ENCODE measurements at places on chromosomes 12 and 14. TPM values are rescaled to one million over a fixed set of nuclear protein-coding genes. Genes with fewer than 3 reads are reported as not detected.
A peak's percentile ranks its signal among the peaks of the same experiment; 100 is the strongest.

ZFHX2 gene
- total RNA-seq = 1.4 TPM

SOCS4 gene
- total RNA-seq = 31.6 TPM

TAS2R50 gene
- 1.1 TPM for total RNA-seq

PTHLH gene
- not detected for total RNA-seq

RPS6KL1 gene
- 3.9 TPM for total RNA-seq

ANKS1B gene
- total RNA-seq = not detected

IFNG gene
- total RNA-seq = 0.57 TPM

NELL2 gene
- 147 TPM for total RNA-seq

PFKM gene
- total RNA-seq = 23.9 TPM

- peaks cover 9% of the 10 kb centered on the region for H3K27me3 ChIP-seq
- no peak for DNase-seq
- H3K4me3 ChIP-seq = no peak overlapping the region
- no peaks in the 10 kb centered on the region for H3K4me1 ChIP-seq
- no peak overlapping the region for H3K27ac ChIP-seq
- H3K36me3 ChIP-seq = no peaks in the 10 kb centered on the region
Measured at GRCh38 chr12:64082866-64083268, 139.2 kb downstream of the KICS2 start.

DNA sequence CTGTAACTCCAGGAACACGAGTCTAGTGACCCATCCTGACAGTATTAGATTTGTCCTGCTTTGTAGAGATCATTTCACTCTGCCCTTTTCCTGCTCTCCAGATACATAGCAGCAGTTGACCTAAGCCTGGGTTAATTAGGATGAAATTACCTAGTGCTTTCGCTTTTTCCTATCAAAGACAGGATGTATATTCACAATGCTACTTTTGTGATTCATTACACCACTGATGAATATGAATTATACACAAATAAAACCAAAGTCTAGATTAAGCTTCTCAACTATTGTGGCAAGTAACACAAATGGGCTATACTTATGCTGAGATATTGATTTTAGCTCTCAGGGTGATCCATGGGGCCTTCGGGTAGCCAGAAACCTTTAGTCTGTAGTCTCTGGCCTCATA is 17.9 kb downstream of the CERS5 start:
- no peaks in the 10 kb centered on the region for H3K27me3 ChIP-seq
- DNase-seq = no peak
- peaks cover 6% of the 10 kb centered on the region for H3K4me1 ChIP-seq
- H3K27ac ChIP-seq = no peak overlapping the region
- H3K4me3 ChIP-seq = no peak overlapping the region

DNA sequence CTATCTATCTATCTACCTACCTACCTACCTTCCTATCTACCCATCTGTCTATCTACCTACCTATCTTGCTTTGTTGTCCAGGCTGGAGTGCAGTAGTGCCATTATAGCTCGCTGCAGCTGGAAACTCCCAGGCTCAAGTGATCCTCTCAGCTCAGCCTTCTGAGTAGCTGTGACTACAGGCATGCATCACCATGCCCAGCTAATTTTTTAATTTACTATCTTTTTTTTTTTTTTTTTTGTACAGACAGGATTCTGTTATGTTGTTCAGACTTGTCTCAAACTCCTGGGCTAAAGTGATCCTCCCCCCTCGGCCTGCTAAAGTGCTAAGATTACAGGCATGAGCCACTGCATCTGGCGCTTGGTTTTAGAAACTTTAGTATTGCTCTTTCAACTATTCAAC is 762.4 kb downstream of the SLC6A15 start:
- H3K27me3 ChIP-seq = no peaks in the 10 kb centered on the region
- no peak overlapping the region for H3K4me3 ChIP-seq
- DNase-seq = no peak
- no peaks in the 10 kb centered on the region for H3K36me3 ChIP-seq

GRCh38 chr12:48827513-48828096 is 9.3 kb downstream of the CACNB3 start:
- H3K4me1 ChIP-seq = no peaks in the 10 kb centered on the region
- no peak for DNase-seq
- no peak overlapping the region for H3K27ac ChIP-seq
- no peaks in the 10 kb centered on the region for H3K27me3 ChIP-seq

GRCh38 chr14:23785208-23785607 is 149.0 kb downstream of the DHRS2 start:
- H3K27ac ChIP-seq = no peak overlapping the region
- H3K4me3 ChIP-seq = no peak overlapping the region
- H3K4me1 ChIP-seq = no peaks in the 10 kb centered on the region
- H3K27me3 ChIP-seq = peaks cover 30% of the 10 kb centered on the region
- DNase-seq = no peak

GRCh38 chr12:25699454-25699853 is 146.4 kb upstream of the LMNTD1 start:
- H3K27ac ChIP-seq = no peak overlapping the region
- peaks cover 5% of the 10 kb centered on the region for H3K27me3 ChIP-seq
- no peaks in the 10 kb centered on the region for H3K36me3 ChIP-seq
- H3K4me3 ChIP-seq = no peak overlapping the region
- no peaks in the 10 kb centered on the region for H3K4me1 ChIP-seq
- no peak for DNase-seq

GRCh38 chr14:26255213-26255612 is 342.6 kb downstream of the NOVA1 start:
- no peaks in the 10 kb centered on the region for H3K36me3 ChIP-seq
- no peaks in the 10 kb centered on the region for H3K4me1 ChIP-seq

DNA sequence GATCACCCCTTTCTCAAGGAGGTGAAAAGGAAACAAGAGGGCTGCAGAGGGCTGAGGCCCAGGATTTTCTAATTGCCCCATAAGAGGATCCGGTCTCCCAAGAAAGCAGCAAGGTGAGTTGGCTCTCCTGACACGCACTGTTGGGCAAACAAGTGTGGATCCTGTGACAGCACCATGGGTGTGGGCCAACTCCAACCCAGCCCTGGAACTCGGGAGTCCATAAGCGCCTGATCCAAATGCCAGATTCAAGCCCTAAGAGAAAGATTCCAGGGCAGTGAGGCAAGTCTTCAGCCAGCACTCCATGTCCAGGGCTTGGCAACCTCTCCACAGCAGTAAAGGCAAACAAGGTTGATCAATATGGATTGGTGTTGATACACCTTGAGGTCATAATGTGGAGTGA is 33.1 kb downstream of the KCNA5 start:
- H3K27me3 ChIP-seq = peaks cover 5% of the 10 kb centered on the region
- DNase-seq = no peak
- no peak overlapping the region for H3K4me3 ChIP-seq
- H3K27ac ChIP-seq = no peak overlapping the region

DNA sequence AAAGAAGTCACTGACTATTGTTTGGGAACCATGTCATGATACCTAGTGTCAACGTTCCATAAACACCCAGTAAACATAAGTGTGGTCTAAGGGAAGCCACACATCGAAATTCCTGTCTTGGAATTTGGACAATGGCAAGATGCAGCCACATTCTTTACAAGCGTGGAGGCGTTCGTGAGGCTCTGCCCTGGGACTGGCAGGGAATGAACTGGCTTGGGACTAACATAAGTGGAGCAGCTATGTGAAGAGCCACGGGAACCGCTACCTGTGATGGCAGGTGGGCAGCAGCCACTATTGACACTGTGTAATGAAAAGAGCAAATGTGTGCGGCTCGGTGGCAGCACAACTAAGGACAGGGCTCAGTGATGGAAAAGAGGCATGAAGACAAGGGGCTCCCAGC is 10.0 kb upstream of the NRIP2 start:
- H3K27me3 ChIP-seq = no peaks in the 10 kb centered on the region
- no peak overlapping the region for H3K27ac ChIP-seq

GRCh38 chr12:57744194-57744776 is 554 bp upstream of the TSPAN31 start:
- DNase-seq = peak; percentile 82
- H3K36me3 ChIP-seq = peaks cover 12% of the 10 kb centered on the region
- peak overlapping the region; percentile 99 for H3K27ac ChIP-seq
- peak overlapping the region; percentile 87 for H3K4me3 ChIP-seq
- peaks cover 43% of the 10 kb centered on the region for H3K4me1 ChIP-seq

GRCh38 chr12:109228664-109229063 is 80.4 kb downstream of the FOXN4 start:
- H3K36me3 ChIP-seq = no peaks in the 10 kb centered on the region
- no peak overlapping the region for H3K4me3 ChIP-seq
- no peak overlapping the region for H3K27ac ChIP-seq
- no peak for DNase-seq
- no peaks in the 10 kb centered on the region for H3K27me3 ChIP-seq

- H3K27me3 ChIP-seq = no peaks in the 10 kb centered on the region
- H3K4me3 ChIP-seq = peak overlapping the region; percentile 57
Measured at GRCh38 chr12:127559349-127560040, 707.5 kb upstream of the TMEM132C start.

- H3K4me3 ChIP-seq = no peak overlapping the region
- peaks cover 17% of the 10 kb centered on the region for H3K27me3 ChIP-seq
- no peak overlapping the region for H3K27ac ChIP-seq
- no peaks in the 10 kb centered on the region for H3K4me1 ChIP-seq
- no peak for DNase-seq
- H3K36me3 ChIP-seq = no peaks in the 10 kb centered on the region
Measured at GRCh38 chr14:70108419-70108818, 80.3 kb downstream of the SLC8A3 start.

DNA sequence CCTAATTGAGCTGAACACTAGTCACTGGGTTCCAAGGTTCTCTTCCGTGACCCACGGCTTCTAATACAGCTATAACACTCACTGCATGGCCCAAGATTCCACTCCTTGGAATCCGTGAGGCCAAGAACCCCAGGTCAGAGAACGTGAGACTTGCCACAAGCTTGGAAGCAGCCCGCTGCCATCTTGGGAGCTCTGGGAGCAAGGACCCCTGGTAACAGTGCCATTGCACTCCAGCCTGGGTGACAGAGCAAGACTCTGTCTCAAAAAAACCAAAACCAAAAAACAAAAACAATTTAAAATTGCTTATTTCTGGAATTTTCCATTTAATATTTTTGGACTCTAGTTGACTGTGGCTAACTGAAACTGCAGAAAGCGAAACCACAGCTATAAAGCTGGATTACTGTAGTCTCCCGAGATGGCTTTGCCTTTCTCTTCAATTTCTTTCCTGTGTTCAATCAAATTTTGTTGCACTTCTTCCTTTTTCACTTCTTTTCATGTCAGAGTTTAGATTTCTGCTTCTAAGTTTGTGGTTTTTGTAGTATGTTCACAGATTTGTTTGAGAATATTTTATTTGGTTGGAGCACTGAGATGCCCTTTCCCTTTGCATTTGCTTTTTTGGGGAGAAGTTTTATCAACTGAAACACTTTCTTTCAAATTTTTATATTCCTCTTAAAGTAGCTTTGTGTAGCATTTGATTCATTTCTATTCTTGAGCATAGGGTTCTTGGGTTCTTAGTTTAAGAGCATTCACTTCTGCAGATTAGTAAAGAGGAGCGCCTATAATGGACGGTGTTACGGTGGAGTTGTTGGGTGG is 44.6 kb downstream of the DDHD1 start:
- H3K4me3 ChIP-seq = no peak overlapping the region
- peaks cover 17% of the 10 kb centered on the region for H3K36me3 ChIP-seq
- no peak for DNase-seq
- peaks cover 25% of the 10 kb centered on the region for H3K4me1 ChIP-seq
- H3K27ac ChIP-seq = no peak overlapping the region
- H3K27me3 ChIP-seq = no peaks in the 10 kb centered on the region

DNA sequence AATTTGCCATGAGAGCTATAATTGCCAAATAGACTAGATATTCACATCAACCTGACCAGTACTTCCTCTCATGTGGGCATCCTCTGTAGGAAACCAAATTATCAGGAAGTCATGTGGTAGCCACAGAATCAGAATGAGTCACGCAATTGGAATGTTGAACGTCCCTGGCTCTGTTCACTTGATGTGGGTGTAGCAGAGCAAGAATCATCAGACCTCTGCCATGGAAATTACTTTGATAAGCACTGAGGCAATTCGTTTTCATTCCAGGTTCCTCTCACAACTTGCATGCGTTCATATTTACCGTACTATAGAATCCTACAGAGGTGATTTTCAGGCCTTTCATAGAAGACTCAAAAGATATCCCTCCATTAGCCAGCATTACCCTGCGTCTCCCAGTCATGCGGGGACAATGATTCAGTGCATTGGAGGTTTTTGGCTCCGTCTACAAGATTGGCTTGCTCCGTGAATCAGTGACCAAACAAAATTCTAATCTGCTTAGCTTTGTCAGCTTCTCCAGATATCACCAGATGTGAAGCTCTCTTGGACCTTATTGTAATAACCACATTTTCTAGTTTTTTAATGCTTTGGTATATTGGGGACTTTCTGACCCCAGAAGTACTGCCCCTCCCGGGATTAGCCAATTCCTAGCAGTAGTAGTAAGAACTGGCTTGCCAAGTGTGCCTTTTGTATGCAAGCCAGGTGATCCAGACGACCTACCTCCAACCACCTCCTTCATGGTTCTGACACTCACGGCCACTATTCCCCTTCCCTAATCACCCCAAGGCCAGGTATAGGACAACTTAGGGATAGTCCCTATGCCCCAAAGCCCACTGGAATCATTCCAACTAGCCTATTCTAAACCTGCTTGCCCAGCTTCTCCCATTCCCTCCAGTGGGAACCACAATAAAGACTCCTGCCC is 133.4 kb downstream of the KICS2 start:
- H3K4me1 ChIP-seq = peaks cover 6% of the 10 kb centered on the region
- no peak for DNase-seq
- H3K27ac ChIP-seq = peak overlapping the region; percentile 16
- no peak overlapping the region for H3K4me3 ChIP-seq
- H3K27me3 ChIP-seq = peaks cover 16% of the 10 kb centered on the region

DNA sequence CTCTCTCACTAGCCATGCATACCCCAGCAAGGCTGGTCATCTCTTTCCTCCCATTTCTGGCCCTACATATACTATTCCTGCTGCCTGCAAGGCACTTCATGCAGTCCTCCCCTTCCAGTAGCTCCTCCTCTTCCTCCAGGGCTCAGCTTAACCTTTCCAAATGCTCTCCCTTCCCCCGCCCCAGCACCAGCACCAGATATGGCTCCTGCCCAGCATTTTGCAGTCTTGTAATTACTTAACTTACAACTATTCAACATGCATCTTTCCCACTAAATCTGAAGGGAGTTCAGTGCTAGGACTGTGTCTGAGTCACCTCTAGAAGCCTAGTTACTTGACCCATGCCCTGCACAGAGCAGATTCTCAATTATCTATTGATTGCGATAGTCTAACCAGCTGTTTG is 1.8 kb upstream of the FBXO21 start:
- H3K36me3 ChIP-seq = peaks cover 5% of the 10 kb centered on the region
- H3K4me1 ChIP-seq = peaks cover 20% of the 10 kb centered on the region
- no peak overlapping the region for H3K27ac ChIP-seq

GRCh38 chr14:56215180-56215579 is 97.0 kb downstream of the PELI2 start:
- no peak overlapping the region for H3K27ac ChIP-seq
- DNase-seq = no peak
- H3K27me3 ChIP-seq = peaks cover 2% of the 10 kb centered on the region
- H3K36me3 ChIP-seq = no peaks in the 10 kb centered on the region

DNA sequence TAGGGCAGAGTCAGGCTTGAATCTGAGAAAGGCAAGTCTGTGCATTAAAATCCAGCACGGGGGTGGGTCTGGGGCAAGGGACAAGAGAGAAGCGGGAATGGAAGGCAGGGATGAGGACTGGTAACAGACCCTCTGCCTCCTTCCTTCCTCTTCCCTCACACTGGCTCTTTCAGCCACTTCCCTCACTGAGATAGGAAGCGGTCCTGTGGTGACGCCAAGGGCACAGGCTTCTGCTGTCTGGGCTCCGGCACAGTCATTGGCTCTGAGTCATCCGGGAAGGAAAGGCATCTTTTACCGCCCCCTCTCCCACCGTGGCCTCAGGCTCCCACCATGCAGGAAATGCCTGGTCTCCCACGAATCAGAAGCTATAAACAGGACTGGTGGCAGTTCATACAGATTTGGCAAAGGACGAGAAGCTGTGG is 70.2 kb downstream of the ETV6 start:
- no peak for DNase-seq
- H3K4me3 ChIP-seq = peak overlapping the region; percentile 46
- H3K27ac ChIP-seq = peak overlapping the region; percentile 54
- no peaks in the 10 kb centered on the region for H3K27me3 ChIP-seq
- peaks cover 20% of the 10 kb centered on the region for H3K4me1 ChIP-seq

Measured in activated naive CD8-positive, alpha-beta T cell treated with anti-CD3 and anti-CD28 coated beads, Interleukin-2, amount 10 ng/mL, durations not matched to agents 7 days and 5 days (primary cell).